ENCODE measurements at places on chromosomes 7 and 10.

DNA sequence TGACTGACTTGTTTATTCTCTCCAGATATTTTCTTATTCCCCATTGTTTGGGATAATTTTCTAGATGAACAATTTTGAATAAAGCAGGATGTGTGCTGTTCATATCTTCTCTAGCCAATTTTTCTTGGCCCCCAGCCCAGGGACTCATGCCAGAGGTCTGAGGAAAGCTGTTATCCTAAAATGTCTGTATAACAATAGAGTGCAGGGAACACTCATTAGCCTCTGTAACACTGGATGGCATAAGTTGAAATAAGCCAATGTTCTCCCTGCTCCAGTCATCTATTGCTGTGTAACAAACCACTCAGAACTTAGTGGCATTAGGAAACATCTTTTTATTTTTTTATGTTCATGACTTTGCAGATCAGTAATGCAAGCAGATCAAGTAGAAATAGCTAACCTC lies 121.7 kb upstream of the TRIM24 start:
- no peak for DNase-seq

- no peak for DNase-seq
Observed at GRCh38 chr7:45683556-45684148, 109.5 kb downstream of the ADCY1 start.

GRCh38 chr10:46050941-46051623 lies 5.0 kb upstream of the MSMB start:
- DNase-seq: peak; percentile 37

DNA sequence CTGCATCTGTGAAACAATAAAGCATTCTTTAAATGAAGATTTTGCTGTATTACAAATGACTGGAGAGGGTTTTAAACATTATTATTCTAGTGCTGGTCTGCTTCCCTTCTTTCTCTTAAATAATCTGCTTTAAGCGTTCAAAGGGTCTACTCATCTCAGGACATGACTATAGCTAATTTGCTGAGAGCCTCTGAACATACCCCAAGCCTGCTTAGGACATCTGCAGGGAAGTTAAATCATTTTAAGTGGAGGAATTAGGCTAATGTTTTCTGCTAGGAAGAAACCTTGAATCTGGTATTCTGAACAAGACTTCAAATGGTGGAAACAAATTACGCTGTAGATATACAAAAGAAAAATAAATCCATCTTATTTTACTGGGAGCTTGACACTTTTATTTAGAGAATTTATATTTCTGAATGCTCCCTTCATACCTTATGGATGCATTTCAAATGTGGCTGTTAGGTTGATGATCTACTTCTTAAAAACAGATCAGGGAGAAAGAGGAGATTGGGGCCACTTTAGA lies 124.4 kb upstream of the ITGB1 start:
- no peak for DNase-seq

GRCh38 chr7:139871331-139871730 lies 42.3 kb downstream of the TBXAS1 start:
- peak; percentile 31 for DNase-seq

GRCh38 chr7:158911145-158911544 lies 54.8 kb downstream of the DYNC2I1 start:
- DNase-seq: no peak

DNA sequence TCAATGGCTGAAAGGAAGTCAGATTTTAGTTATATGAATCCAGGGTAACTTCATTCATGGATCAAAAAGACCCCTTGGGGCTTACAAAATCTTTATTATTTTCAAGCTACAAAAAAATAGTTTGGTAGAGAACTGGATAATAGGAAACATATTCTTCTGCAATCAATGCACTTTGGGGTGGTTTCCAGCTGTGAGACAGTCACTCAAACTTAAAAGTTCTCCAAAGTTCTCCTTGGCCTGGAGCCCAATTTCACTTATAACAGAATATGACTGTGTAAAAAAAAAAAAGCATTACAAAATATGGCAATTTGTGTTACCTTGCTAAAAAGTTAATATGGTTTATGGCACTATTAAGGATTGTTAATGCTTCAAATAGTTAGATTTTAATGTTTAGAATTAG lies 255.5 kb downstream of the AGMO start:
- no peak for DNase-seq

GRCh38 chr7:83559887-83560286 lies 89.1 kb downstream of the SEMA3E start:
- no peak for DNase-seq

- DNase-seq: no peak
Observed at GRCh38 chr7:24896031-24896501, 83.9 kb downstream of the OSBPL3 start.

DNA sequence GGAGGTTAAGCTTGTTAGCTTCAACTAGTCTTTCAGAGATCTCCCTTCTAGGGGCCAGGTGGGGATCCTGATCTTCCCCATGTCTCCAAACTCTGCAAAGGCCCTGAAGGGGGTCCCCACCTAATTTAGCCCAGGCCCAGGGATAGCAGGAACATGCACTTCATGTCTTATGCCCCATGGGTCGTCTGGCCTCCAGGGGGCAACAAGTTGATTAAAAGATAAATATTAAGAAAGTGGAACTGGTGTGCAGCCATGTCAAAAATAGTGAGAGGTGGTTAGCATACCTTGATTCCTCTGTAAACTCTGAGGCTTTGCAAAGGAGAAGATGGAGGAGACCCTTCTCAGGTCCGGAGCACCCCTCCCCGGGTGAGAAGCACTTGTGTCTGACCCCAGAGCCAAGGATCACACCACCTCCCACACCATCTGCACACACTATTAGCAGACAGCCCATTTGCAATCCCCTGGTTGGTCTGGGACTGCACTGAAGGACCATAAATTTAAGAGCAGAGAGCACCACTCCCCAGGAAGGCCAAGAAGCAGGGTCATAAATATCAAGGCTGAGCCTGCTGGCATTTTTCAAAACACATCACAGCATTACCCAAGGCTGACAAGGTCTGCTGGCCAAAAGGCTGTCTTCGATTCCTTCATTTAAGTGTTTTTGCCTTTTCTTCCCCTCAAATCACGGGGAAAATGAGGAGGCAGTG lies 44.2 kb upstream of the LRRC18 start:
- DNase-seq: no peak

DNA sequence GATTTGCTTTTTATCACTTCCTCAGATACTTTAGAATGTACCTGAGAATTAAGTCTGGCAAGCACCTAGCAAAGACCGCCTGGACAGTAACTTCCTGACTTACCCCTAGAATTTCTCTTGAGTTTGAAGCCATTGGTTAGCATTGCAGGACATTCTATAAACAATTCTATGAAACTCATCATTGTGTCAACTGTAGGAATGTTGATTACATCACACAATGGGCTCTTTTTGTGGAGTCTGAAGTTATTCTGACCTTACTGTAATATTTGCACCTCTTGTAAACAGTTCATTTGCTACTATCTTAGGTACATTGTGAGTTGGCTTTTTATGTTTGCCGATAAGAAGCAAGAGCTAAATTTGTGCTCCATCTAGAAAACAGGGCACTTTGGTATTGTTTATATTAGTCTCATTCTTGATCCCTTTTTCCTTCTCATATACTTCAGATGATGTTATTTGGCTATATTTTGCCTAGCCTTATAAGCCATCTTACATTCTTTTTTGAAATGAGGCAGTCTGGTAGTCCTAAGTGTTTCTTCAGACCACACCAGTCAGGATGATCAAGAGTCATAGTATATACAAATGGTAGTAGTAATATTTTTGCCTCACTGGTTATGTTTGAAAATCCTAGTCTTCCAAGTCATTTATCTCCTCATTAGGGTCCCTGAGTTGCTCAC lies 52.4 kb downstream of the CASD1 start:
- no peak for DNase-seq

- DNase-seq: no peak
Observed at GRCh38 chr7:75626954-75627353, 111.8 kb downstream of the HIP1 start.

DNA sequence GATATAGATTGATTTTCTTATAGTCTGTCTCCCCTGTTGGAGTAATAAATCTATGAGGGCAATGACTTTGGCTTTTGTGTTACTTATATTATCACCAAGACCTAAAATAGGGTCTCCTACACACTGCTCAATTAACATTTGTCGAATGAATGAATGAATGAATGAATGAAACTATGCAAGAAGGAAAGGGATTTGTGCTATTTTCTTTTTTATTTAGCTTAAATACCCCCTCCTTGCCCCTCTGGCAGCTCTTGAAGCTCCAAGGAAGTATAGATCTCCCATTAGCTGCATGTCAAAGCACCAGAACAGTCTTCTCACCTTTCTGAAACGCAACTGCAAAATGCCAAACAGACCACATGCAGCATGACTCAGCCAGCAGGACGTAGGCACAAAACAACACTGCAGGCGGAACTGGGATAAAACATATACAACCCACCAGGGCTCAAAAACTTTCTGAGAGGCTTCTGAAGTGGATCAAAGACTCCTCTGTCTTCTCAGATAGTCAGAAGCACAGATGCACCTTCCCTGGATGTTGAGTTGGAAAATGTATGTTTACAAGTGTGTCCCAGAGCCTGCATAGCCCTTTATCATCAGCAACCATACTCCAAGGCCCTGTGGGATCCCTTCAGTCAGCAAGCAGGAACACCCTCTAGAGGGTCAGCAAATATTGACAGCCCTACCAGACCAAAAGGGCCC lies 187.8 kb downstream of the NPSR1 start:
- no peak for DNase-seq

DNA sequence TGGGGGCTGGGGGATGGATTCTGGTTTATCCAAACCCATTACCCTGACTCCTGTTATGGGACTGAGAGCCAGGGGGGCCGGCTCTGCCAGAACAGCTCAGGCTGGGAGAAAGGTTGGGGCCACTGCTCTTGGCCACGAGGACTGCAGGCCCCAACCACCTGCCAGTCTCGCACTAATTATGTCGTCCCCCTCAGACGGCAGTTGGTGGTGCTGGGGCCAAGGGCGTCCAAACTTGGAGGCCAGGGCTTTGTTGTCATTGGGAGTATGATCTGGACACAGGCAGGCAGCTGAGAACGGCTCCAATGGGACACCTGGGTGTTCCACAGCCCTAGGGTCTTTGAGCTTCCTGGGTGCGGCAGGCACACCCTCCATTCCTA lies 34.7 kb downstream of the DRGX start:
- no peak for DNase-seq

DNA sequence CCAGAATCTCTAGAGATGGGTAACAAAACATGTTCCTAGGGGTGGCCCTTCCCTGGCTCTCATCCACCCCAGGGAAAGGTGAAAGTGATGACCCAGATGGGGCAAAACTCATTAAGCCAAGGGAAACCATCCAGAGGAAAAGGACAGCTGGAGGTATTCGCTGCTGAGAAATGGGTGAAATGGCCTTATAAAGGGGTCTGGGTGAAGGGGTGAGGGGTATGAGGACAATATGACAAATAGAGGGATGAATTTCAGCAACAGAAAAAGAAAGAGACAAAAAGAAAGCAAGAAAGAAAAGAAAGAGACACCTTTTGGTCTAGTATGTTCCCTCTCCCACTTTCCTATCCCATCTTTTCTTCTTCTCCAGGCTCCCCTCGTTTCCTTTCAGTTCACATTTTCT lies 26.6 kb downstream of the ARHGAP21 start:
- DNase-seq: no peak

- DNase-seq: no peak
Observed at GRCh38 chr10:49542353-49542752, 3.4 kb upstream of the ERCC6 start.

GRCh38 chr7:66281678-66282590 lies 76.8 kb downstream of the TPST1 start:
- DNase-seq: no peak

DNA sequence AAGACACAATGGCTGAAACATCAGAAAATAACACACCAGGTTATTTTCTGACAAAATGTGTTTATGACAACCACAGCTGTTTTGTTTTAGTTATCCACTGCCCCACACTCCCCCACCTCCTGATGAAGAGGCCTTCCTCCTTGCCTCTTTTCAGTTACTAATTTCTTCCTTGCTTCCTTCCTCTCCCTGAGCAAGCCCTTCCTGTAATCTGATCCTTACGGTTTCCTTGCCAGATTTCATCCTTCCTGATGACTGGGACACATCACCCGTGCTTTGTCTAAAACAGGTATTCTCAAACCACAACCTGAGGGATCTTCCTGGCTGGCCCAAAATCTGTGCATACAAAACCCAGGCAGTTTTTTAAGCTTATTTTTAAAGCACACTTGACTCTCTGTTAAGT lies 39.4 kb downstream of the CHST15 start:
- DNase-seq: no peak

- DNase-seq: no peak
Observed at GRCh38 chr7:33509206-33509605, 379.8 kb downstream of the BBS9 start.

DNA sequence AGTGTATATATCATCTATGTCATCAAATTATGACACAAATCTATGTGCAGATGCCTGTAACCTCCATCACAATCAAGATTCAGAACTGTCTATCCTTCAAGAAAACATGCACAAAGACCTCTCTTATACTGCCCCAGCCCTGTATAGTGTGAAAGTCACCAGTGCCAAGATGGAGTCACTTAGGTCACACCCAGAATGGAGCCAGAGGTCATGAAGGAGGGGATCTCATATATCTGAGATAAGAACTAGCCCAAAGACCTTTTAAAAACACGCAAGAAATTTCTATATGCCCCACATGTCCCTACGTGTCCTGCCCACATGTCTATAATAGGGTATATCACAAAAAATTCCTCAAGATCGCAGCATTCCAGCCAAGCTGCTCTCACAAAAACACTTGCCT lies 20.1 kb upstream of the GATAD1 start:
- no peak for DNase-seq

- DNase-seq: no peak
Observed at GRCh38 chr10:14751921-14752320, 22.8 kb downstream of the FAM107B start.

DNA sequence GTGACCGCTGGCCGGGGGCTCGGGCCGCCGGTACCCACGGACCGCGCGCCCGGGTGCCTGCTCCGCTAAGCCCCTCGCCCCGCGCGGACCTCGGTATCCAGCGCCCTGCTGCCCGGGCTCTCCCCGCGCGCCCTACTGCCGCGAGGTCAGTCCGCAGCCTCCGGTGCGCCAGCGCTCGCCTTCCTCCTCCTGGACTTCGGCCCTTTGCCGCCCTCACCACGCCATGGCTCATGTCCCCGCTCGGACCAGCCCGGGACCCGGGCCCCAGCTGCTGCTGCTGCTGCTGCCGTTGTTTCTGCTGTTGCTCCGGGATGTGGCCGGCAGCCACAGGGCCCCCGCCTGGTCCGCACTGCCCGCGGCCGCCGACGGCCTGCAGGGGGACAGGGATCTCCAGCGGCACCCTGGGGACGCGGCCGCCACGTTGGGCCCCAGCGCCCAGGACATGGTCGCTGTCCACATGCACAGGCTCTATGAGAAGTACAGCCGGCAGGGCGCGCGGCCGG lies 483 bp downstream of the GDF10 start:
- DNase-seq: no peak

DNA sequence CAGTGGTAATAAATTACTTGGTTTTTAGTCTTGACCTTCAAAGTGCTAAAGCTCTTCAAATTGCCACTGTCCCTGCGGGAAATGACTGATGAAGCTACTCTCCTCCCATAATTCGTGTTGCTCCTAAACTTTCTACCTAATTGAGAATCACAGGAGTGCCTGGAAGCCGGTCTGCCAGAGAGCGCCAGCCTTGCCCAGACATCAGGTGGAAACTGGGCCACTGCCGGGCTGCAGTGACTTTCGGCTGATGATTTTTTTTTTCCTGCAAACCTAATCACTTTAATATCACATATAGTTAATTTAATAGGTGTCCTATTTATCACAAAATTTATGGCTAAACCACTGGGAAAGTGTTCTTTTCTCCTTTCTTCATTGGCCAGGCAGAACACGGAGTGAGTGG lies 59.6 kb upstream of the UBE3C start:
- DNase-seq: no peak

- DNase-seq: no peak
Observed at GRCh38 chr10:91162495-91163268, 57.8 kb upstream of the PCGF5 start.

- no peak for DNase-seq
Observed at GRCh38 chr10:88115968-88116367, 252.5 kb downstream of the PTEN start.

All from NCI-H524 treated with DMSO at 0.1 percent for 48 hours (cell line).